ENCODE measurements at places on chromosomes 5 and 9.
A peak's percentile ranks its signal among the peaks of the same experiment; 100 is the strongest.

GRCh38 chr9:130854092-130854491 is 19.0 kb downstream of the ABL1 start:
- no peak for DNase-seq

DNA sequence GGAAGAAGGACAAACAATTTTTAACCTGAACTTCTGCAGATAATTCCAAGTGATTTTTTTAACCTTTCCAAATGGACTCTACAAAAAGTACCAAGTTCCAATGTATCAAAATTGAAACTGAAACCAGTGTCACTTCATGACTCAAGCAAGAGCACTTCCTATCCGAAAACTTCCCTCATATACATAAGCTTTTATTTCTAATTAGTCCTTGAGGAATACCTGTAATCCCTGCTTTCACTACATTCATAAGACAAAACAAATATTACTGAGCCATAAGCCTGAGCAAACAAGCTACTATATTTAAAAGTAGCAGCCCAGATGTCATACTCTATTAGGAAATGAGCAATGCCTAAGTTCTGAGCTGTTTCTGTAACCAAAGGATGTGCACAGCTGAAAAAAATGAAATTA is 224.4 kb downstream of the EBF1 start:
- peak; percentile 52 for DNase-seq

DNA sequence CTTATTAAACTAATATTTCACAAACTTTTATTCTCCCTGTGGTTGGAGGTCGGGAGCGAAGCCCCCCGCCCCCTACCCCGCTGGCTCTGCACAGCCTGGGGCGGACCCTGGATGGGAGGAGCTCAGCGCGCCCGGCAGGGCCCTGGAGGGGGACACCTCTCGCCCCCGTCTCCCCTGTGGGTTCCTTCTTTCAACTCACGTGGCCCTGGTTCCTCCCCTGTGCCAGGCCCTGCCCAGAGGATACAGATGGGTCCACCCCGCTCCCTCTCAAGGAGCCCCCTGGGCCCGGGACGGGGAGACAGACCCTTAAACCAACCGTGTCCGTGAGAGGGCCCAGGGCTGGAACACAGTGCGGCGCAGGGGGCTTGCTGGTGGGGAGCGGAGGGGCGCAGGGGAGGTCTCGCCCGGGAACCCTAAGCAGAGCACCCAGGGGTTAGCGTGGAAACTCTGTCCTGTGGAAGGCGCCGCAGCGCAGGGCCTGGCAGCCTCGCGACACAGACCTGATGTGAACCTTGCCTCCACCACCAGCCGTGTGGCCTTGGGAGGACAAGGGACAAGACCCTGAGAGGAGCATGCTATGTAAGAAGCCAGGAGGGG is 103.7 kb upstream of the MVB12B start:
- no peak for DNase-seq

- DNase-seq, result no peak
These were observed 77.0 kb downstream of the GALNT10 start for GRCh38 chr5:154267516-154267915.

DNA sequence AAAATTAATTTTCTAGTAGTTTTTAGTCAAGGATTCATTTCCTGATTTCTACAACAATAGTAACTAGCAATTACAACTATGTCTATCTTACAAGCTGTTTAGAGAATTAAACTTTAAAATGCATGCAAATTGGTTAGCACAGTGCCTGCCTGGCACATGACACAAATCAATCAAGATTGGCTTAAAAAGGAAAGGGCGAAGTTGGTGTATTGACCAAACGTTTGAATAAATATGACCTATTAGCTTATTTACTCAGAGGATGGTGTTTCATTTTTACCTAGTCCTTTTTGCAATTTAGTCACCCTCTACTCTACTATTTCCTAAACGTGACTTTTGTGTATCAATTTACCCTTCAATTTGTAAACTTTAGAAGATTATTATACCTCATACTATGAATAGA is 83.5 kb downstream of the GDA start:
- DNase-seq, result no peak

Measured in fibroblast of skin of right biceps (primary cell).